ENCODE measurements at places on chromosomes 5 and 9.

DNA sequence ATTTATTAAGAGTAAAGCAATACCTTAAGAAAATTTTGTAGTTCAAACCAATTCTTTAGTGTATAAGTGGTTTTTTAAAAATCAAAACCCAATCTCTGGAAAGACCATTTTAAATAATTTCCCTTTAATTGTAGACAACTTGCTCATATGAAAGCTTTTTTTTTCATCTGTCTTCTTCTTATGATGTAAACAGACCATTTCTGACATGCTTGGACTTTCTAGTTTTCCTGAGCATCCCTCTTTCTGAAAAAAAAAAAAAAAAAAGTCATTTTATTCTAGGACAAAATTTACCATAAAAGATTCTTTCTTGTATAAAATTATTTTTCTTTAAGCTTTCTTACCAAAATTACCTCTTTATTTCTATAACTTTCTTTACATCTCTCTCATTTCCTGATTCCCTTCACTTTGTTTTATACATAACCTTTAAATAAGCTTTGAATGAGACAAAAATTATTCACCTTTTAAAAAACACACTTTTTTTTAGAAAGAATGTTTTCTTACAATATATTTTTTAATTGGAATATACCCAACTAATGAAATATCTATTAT lies 67.5 kb downstream of the COL15A1 start:
- DNase-seq, result peak; percentile 65

- DNase-seq, result no peak
Observed at GRCh38 chr9:112640311-112640710, 77.6 kb downstream of the INIP start.

- no peak for DNase-seq
Observed at GRCh38 chr5:157487358-157487757, 27.3 kb downstream of the NIPAL4 start.

DNA sequence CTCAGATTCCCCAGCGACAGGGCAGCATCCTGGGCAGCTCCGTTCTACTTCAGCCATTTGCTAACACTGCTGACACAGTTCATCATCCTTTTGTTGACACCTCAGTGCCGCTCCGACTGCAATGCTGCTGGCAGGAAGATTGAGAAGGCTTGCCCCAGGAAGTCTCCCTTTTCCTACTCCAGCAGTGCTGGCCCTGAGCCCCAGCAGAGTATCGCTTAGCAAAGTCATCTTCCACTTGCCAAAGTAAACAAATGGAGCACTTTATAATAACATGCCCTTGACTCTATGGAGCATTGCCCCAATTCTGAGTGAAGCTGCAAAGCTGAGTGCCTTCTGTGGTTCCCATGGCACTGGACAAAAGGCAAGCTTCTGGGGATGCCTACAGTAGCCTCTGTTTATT lies 32.2 kb downstream of the PRLR start:
- no peak for DNase-seq

GRCh38 chr5:93018461-93018860 lies 562.6 kb downstream of the NR2F1-AS1 start:
- no peak for DNase-seq

Data from erythroblast (primary cell).